ENCODE measurements at places on chromosomes 5 and 9.

- no peak for DNase-seq
Measured at GRCh38 chr9:14780251-14780650, 57.7 kb upstream of the CER1 start.

- no peak for DNase-seq
Measured at GRCh38 chr9:78357165-78357873, 60.4 kb downstream of the PSAT1 start.

DNA sequence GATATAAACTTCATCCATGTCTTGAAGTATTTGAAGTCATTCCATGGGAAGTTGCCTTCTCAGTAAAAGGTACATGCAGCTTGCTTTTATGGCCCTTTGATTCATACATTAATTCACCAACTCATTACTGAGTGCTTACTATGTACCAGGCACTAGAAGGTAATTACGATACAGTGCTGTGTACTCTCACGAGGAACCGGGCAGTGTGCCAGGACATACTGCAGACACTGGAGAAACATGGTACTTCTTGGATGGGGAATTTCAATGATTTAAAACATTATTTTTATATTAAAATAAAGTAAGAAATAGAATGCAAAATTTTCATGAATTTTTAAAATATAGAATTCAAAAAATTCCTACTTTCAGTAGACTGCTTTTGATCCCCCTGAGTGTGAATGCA is 71.4 kb upstream of the WDR41 start:
- no peak for DNase-seq

DNA sequence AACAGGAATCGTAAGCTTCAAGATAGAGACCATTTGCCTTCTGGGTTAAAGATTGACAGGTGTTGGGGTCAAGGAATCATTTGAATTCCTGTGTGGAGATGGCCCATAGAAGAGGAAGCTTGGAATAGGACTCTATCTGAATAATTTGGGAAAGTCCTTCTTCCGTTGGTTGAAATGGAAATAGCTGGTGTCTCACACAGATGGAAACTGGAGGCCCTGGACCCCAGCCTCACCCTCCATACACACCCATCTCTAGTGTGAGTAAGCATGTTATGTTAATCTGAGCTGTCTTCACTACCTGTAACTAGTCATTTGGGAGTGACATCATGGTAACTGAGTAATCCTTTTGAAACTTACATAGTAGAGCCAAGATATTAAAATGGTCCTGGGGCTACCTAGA is 184.4 kb downstream of the CD180 start:
- no peak for DNase-seq

- no peak for DNase-seq
Measured at GRCh38 chr5:125592856-125593255, 830.4 kb upstream of the GRAMD2B start.

GRCh38 chr9:19663570-19663969 is 125.3 kb downstream of the SLC24A2 start:
- DNase-seq = no peak

GRCh38 chr9:88738709-88739108 is 203.7 kb downstream of the NXNL2 start:
- no peak for DNase-seq

GRCh38 chr9:71908825-71909224 is 2.2 kb downstream of the ABHD17B start:
- no peak for DNase-seq

DNA sequence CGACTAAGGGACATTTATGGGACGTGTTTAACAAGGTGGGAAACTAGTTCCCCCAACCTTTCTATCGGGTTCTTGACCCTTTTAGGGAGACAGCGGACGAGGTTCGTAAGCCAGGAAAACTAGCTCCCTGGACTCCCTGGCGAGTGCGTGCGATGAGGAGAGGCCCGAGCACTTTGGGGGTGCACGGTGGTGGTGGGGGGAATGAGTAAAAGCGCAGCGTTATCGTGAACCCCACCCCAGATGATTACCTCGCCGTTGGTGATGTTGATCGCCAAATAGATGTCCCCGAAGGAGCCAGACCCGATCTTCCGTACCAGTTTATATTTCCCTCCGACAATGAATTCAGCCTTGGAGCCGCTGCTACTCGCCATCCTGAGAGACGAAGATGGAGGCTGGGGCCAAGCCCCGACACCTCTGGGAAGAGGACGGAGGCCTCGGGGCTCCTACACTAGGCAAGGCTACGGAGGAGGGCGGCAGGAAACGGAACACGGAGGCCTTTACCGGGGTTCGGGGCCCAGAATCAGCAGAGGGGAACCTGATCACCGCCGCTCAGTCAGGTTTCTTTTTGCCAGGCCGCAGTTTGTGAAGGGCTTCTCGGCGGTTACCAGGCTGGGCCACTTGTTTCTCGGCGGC is 529 bp downstream of the CSNK1A1 start:
- DNase-seq = no peak

- no peak for DNase-seq
Measured at GRCh38 chr9:22030101-22030598, 21.0 kb upstream of the CDKN2B start.

- DNase-seq = no peak
Measured at GRCh38 chr5:112227911-112228631, 191.0 kb downstream of the EPB41L4A start.

GRCh38 chr5:180306796-180307195 is 14.9 kb upstream of the MAPK9 start:
- DNase-seq = no peak

DNA sequence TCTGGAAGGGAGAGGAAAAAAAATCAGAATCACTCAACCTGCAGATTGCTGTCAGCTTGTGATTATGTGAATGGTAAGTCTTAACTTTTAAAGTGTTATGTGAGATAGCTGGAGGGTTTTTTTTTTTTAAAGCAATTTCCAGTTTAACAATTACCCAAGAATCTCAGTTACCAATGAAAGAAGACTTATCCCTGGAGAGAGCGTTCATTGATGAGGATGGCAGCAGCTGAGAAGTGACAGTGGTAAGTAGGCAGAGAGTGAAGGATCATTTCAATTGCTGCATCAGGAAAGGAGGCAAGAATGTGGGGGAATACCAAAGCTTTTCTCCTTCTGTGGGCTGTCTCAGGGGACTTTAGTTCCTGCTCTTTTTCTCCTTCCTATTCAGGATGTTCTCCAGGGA is 370.2 kb upstream of the C9orf72 start:
- DNase-seq = no peak

DNA sequence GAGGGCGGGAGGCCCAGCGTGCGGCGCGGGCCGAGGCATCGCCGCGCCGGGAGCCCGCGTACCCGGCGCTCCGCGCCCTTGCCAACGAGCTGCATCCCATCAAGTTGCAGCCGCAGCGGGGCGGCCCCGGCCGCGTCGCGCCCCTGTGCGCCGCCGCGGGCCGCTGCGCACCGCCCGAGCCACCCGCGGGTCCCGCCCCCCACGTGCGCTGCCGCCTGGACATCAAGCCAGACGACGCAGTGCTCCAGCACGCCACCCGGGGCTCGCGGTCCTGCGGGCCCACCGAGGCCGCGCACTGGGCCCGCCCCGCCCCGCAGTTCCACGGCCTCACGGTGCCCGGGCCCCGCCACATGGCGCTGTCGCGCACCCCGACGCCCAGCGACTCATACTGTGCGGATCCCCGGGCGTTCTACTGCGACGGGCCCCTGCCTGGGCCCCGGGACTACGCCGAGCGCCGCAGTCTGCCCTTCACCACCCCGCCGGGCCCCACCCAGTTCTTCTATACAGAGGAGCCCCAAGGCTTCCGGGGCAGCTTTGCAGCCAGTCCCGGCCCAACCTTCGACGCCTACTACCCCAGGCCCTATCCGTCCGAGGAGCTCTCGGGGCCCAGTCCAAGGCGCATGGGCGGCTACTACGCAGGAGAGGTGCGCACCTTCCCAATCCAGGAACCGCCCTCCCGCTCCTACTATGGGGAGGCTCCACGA is 2.6 kb downstream of the AJM1 start:
- no peak for DNase-seq

DNA sequence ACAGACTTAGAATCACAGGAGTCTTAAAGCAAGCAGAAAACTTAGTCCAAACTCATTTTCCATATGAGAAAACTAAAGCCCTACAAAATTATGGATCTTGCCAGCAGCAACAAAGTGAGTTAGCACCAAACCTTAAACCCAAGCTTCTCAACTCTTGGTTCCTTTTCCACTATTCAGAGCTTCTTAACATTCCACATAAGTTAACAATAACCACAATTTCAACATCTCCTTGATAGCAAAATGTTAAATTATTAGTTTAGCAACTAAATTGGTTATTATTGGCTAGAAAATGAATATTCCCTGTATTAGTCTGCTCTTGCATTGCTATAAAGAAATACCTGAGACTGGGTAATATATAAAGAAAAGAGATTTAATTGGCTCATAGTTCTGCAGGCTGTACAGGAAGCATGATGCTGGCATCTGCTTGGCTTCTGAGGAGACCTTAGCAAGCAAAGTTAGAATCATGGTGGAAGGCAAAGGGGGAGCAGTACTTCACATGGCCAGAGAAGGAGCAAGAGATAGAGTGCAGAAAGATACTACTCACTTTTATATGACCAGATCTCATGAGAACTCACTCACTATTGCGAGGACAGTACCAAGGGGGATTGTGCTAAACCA is 26.2 kb upstream of the ARSB start:
- DNase-seq = no peak

DNA sequence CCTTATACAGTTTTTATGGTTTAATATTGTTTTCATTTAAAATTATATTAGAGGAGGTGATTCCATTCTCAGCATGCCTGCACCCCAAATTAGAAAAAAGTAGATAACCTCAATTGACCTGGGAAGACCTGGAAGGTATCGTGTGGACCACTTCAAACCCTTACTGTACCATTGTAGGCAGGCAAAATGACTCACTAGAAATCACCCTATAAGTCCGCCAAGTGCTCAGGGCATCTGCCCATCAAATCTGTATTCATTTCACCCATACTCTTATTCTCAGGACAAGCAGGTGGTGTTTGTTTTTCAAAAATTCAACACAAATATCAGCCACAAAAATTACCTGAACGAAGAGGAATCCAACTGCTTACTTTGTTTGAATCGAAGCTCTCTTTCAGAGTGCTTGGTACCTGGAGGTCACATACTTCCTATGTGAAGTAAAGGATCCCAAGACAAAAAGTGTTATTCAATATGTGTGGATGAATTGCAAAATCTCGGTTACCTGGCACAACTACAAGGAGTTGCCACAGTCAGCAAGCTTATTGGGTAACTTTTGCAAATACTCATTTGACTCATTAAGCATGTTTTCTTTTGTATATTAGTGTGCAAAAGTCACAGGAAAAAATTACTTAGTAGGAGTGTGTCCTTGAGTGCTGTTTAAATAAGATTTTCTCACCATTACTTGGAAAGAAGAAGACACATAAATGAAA is 216.2 kb downstream of the ENC1 start:
- DNase-seq = no peak

GRCh38 chr5:82785456-82785855 is 291.7 kb downstream of the TMEM167A start:
- DNase-seq = no peak

GRCh38 chr9:113380869-113381378 is 4.1 kb upstream of the HDHD3 start:
- DNase-seq = no peak

GRCh38 chr5:139481122-139481533 is 1.4 kb downstream of the STING1 start:
- DNase-seq = no peak

GRCh38 chr5:83095957-83096539 is 18.7 kb downstream of the XRCC4 start:
- DNase-seq = no peak

GRCh38 chr5:68314465-68314864 is 98.9 kb downstream of the PIK3R1 start:
- DNase-seq = no peak

DNA sequence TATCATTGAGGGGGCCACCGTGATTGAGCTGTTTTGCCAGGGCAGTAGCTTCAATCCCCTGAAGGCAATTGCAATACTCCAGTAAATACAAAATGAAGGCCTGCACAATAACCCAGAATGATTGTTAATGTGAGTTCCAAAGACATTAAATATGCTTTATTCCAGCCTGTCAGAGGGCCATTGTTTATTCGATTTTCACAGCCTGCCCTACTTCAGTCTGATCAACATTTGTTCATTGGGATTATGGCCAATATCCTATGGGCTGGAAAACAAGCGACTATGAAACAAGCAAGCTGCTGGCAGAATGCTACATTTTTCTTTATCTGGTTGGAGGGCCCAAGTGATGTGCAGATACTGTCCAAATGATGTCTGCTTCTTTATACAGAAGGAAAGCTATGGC is 543.1 kb downstream of the TLE1 start:
- DNase-seq = no peak

- DNase-seq = no peak
Measured at GRCh38 chr9:75451505-75451904, 363.2 kb downstream of the OSTF1 start.

DNA sequence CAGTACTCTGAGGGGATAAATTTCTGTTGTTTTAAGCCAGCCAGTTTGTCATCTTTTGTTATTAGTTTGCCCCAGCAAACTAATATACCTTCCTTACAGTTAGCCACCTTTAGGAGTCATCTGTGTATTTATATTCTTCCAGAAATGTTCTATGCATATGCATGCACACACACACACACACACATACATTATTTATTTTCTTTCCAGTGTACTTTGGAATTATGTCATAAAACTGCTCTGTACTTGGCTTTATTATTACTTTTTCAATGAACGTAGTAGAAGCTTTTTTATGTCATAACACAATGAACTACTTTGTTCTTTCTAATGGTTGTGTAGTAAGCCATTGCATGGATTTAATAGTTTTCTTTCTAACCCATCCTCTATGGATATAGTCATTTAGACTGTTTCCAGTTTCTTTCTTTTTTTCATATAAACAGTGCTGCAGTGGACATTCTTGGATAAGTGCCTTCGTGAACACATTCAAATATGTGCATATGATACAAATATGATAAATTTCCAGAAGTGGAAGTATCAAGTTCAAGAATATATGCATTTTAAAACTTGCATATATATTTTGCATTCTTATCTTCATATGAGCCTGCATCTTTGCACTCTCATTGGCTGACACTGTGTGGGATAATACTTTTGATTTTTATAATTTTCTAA is 26.6 kb upstream of the DAB2 start:
- no peak for DNase-seq

GRCh38 chr9:27227192-27227591 is 69.8 kb downstream of the EQTN start:
- DNase-seq = no peak

DNA sequence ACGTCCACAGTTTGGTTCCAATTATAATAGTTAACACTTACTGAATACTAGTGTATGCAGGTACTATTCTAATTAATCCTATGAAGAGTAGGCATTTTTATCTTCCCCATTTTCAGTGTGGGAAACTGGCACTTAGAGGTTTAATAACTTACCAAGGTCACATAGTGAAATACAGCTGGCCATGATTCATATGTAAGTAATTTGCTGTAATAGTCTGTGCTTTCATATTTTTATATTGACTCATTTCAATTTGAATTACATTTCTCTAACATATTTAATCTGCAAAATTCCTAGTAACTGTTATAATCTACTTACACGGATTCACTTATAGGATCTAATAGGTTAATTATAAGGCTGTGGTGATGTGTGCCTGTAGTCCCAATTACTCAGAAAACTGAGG is 19.4 kb downstream of the CCNH start:
- no peak for DNase-seq

GRCh38 chr5:21649969-21650368 is 1203.2 kb downstream of the CDH12 start:
- no peak for DNase-seq

Data from GDM1 (cell line).